Endothelial cell of umbilical vein (primary cell): ENCODE measurements at places on chromosomes 3 and 15.
A peak's percentile ranks its signal among the peaks of the same experiment; 100 is the strongest.

DNA sequence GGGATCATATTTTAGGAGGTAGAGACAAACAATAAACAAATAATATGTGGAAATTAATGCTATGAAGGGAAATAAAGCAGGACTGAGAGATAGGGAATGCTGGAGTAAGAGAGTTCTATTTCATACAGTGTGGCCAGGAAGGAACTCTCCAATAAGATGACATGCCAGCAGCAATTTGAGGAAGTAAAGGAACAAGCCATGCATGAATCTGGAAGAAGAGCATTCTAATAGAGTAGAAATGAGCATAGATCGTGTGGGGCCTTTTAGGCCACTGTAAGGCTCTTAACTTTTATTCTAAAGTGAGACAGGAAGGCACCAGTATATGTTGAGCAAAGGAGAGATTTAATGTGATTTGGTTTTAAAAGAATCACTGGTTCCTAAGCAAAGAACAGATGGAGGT lies 126.3 kb downstream of the DMXL2 start:
- DNase-seq: no peak

DNA sequence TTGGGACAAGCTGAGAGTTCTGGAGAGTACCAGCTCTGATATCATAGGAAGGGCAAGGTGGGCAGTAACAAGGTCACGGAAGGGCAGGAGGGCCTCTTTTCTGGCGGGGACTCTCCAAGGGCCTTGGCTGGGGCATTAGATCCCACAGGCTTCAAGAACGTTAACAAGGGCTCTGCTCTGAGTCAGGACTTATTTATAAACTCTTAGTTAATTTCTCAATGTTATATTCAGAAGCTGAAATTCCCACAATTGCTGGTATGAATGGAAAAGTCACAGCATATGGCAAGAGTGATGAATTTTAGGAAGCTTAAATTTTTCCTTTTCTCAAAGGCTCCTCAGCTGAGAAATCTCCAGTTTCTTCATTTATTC lies 320.2 kb upstream of the TBC1D5 start:
- DNase-seq: no peak

DNA sequence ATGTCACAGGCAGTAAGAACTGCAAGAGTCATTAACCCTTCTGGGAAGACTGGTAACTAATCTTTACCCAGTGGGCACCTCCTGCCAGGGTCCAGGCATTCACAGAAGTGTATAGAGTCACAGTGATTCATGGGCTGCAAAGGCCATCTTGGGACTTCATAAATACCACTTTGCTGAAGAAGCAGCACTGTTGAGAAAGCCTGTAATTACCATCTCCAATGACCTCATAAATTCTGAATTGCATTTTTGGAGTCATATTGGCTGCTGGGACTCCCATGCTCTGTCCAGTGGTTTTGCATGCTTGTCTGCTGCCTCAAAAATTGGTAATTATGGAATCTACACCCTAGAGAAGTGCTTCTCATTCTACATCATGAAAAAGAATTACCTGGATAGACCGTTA lies 837.2 kb downstream of the NTRK3 start:
- no peak for DNase-seq

DNA sequence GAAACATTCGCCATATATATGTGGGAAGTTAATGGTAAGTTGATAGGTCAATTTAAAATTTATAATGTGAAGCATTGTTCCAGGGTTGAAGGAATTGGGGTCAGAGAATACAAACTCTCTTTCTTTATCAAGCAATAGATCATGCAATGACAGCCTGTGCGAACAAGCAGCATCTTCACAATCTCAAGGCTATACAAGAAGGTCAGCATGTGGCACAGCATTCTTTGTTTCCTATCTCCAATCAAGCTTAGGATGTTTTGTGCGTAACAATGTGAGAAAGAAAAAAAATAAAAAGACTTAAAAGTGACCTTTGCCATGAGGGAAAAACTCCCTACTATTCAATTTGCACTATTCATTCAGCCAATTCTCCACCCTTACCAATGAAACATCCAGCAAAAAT lies 288.1 kb upstream of the NECTIN3 start:
- no peak for DNase-seq

GRCh38 chr3:170277833-170278580 lies 55.8 kb downstream of the PRKCI start:
- peak; percentile 15 for DNase-seq

DNA sequence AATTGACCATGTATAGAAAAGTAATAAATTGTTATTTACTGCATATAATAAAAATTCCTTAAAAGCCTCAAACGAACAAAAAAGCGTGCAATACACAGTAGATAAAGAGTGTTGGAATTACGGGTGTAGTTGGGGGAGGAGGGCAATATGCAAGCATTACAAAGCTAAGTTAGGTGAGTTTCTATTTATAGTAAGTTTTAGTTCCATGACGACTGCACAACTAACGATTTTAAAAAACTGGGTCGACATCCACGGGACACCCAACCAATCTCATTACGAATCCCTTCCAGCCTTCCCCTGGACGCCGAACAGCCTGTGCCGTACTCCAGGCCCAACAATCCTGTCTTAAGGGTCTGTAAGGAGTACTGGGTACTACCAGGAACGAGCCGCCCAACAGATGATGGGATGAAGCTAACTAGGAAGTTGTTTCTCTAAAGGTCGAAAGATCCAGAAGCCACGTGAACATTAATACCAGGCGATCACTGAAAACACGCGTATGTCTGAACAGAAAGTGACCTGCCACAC lies 677 bp downstream of the POLQ start:
- DNase-seq: no peak

DNA sequence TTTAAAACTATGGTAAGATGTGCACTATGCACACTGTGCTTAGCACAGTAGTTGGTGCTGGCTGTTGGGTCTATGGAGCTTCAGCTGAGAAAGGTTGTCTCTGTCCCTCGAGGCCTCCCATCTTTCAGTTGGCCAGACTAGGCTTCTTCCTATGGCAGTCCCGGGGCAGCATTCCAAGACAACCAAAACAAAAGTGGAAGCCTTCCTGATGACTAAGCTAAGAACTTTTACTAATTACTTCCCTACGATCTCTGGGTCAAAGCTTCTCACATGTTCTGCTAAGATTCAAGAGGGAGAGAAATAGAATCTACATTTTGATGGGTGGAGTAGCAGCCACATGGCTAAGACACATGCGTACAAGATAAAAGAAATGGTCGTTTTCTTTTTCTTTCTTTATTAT lies 342.8 kb downstream of the TUSC7 start:
- DNase-seq: peak; percentile 76

DNA sequence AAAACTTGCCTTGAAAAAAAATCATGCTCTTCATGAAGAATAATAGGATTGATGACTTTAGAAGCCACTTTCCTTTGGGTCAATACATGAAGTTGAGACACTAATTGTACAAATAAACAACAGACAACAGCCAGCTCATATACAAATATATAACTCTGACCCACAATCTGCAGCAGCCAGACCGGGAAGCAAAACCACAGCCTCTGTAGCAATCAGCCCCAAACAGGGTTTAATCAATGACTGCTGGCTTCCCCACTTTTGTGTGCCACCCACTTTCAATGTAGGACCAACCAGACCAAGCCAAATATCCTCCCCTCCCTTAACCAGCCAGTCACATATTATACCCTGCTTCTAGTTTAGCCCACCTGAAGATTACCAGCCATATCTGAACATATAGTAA lies 39.0 kb downstream of the IFT57 start:
- DNase-seq: no peak

DNA sequence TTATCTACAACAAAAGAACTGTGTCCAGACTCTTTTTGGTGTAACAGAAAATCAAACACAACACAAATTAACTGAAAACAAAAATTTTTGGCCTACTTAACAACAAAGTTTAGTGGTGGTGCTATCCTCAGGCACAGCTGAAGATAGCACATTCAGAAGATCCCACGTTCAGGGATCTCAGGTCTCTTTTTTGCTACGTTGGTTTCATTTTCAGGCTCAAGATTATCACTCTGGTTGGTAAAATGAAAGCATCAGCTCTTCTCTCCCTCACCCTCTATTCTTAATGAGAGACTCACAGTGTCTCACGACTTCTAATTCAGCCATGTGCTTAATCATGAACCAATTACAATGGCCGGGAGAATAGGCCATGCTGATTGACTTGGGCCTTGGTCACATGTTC lies 146.9 kb upstream of the PTPRG start:
- no peak for DNase-seq

DNA sequence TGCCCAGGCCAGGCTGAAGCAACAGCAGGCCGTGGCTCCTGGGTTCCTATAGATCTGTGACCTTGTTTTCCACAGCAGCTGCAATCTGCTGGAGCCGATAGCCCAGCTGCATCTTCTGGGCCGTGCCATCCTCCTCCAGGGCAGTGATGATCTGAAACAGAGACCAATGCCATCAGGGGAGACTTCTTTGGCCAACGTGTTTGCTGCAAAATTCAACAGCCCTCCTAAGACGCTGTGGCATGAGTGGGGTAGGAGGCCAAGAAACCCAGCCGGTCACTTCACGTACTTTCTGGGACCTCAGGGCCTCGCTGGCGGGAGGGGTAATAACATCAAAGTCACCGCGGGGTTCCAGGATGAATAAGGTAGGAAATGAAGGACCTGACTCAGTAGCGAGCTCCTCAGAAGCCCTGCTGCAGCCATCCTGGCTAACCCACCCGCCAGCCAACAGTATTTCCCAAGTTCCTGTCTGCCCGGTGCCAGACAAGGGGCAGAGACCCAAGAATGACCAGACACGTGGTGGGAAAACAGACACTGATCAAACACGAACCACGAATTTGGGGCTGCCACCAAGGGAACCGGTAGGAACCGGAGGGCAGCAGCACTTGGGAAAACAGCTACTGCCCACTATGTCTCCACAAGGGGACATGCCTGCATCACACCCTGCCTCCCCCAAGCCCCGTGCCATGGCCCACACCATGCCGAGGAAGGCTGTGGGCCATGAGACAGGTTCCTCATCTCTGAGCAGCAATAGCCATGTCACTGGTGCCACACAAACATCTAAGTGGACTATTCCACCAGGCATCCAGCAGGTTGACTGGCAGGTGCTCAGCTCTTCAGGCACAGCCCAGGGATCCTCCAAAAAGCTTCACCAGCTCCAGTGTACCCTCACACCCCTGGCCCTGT lies 25.2 kb downstream of the PLXNB1 start:
- DNase-seq: no peak

DNA sequence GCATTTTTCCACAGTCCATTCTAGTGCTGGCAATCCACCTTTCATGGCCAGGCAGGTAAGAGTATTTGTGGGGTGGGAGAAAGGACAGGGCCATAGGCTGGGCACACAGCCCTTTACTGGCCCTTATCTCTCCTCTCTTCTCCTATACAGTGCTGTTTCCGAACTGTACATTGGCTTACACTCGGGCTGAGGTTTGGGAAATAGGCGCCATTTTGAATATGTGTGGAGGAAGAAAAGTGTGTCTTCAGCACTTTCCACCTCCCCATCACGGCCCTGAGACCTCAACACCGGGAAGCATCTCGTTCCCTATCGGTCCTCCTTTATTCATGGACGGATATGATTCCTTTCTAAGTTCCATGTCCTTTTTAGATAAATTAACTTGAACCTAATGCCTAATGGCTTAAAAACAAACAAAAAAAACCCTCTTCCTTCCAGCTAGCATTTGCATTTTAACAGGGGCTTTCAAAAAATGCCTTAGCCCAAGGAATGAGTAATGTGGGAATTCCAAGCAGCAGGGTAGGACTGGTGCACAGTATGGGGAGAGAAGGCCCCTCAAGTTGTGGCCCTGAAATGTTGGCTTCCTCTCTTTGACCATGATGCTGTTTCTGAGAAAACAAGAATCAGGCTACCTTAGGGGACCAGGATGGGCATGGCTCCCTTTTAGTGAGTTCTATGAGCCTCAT lies 24.5 kb downstream of the CD86 start:
- DNase-seq: no peak

DNA sequence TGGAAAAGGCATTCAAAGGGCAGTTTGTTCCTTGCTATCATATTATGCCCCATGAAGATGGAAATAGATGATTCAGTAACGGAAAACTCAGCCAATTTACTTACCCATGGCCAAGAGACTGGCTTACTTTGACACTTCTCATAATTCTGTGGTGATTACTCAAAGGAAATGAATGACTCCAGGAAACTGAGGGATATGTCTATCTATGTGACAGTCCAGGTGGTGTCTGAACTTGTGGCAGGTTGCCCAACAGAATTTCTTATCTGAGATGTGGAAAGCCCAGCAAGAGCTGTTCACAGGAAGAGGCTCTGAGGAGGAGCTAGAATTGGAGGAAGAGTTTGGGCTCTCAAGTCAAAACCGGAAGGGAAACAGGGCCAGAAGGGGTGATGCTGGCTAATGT lies 91.2 kb downstream of the KCNAB1 start:
- DNase-seq: peak; percentile 90

DNA sequence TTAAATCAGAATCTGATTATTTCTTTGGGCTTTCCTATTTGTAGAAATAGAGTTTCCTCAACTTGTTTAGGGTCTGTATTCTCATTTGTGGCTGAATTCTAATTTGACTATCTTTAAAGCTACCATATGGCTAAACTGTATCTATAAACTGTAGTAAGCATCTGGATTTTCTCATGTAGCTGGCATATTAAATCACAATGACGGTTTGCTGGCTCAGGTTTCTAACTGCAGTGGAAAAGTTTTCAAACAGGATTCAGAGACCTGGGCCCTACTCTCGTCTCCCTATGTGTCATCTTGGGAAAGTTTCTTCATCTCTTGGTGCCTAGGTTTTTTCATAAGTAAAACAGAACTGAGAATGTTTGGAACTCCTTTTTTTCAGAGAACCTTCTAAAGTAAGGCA lies 68.3 kb downstream of the GALK2 start:
- DNase-seq: no peak

DNA sequence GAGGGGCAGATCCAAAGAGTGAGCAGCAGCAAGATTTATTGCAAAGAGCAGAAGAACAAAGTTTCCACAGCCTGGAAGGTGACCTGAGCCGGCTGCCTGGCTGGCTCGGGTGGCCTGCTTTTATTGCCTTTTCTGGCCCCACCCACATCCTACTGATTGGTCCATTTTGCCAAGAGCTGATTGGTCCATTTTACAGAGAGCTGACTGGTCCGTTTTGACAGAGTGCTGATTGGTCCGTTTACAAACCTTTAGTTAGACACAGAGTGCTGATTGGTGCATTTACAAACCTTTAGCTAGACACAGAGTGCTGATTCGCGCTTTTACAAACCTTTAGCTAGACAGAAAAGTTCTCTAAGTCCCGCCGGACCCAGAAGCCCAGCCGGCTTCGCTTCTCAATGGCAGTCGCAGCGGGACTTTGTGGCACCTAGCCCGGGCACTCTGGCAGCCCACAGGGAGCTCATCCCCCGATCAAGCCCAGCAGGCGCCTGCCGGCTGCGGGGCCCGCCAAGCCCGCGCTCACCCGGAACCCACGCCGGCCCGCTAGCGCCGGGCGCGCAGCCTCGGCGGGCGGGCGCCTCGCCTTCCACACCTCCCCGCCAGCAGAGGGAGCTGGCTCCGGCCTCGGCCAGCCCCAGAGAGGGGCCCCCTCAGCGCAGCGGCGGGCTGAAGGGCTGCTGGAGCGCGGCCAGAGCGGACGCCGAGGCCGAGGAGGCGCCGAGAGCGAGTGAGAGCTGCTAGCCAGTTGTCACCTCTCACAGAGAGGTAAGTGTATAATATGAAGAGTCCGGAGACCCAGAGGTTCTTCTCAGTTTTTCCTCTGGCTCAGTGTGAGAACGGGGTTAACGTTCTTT lies 339.2 kb downstream of the CHL1 start:
- DNase-seq: no peak
